Psoas muscle (tissue), 8 donors: ENCODE measurements at places on chromosomes 1 and 21. TPM values are rescaled to one million over a fixed set of nuclear protein-coding genes. Genes with fewer than 3 reads are reported as not detected.

GRCh38 chr1:228009828-228010775 is 3.3 kb downstream of the WNT3A start:
- DNase-seq, result peak; percentile 39

The PDZK1 gene
- 0.52 TPM for total RNA-seq

GRCh38 chr1:204350857-204351573 is 8.7 kb downstream of the PLEKHA6 start:
- peak; percentile 72 for DNase-seq

The AMPD1 gene
- 212 TPM for total RNA-seq

DNA sequence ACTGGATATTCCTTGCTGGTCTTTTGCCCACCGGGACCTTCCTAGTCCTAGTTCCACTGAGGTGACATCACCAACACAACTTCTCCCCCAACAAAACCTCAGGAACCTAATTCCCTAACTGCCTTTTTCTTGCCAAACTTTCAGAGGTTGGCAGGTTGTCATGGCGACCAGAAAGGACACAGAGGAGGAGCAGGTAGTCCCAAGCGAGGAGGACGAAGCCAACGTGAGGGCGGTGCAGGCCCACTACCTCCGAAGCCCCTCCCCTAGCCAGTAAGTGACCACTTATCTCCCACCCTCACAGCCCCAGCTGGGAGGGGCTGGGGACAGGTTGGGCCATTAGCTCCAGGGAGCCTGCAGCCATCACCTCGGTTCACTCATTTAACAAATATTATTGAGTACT is 815 bp downstream of the STYXL2 start:
- DNase-seq, result no peak

DNA sequence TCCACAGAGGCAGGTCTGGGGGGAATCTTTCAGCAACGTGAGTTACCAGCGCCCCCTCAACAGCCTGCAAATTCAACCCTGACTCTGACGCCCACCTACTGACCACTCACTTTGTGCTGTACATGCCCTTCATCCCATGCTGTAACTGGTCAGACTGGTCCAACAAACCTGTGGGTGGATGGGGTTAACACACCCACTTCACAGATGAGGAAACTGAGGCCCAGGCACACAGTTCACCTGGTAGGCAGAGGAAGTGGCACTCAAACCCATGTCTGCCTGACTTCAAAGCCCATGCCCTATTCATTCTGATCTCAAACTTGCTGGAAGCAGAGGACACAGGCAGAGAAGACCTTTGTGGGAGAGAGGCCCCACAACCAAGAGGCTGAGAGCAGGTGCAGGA is 172.9 kb downstream of the TRABD2B start:
- peak; percentile 55 for DNase-seq

The OLIG1 gene
- total RNA-seq, result not detected

DNA sequence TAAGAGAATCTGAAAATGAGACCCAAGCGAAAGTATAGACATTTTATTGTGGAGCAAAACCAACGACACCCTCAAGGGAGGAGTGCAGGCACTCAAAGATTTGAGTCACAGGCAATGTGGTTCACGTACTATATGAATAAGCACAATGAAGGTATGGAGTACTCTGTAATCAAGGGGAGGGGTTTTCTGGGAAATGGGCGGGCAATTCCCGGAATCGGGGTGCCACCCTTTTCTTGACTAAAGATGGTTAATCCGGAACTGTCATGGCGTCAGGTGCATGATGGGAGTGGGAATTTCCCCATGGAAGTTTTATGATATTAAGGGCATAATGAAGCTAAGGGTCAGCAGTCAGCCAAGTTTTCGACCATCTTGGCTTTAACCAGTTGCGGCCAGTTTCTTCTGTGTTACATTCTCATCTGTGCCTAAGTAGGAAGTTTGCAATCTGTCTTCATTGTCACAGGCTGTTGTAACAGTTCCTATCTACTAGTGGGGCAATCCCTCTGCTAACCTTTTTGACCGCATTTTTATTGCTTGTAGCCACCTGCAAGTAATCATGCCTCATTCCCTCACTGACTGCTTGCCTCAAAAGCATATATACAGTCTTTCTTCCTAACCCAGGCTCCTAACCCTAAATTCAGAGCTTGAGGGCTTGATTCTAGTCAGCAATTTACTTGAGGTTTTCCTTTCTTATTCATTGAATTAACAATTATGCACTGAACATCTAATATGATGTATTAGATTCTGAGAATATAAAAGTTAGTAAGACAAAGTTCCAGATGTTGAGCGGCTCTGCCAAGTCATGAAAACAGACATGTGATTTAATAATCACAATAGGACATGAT is 775 bp upstream of the AIM2 start:
- no peak for DNase-seq

GRCh38 chr1:230501849-230502248 is 75.7 kb upstream of the PGBD5 start:
- DNase-seq, result no peak

GRCh38 chr1:64857347-64857746 is 109.0 kb downstream of the JAK1 start:
- no peak for DNase-seq

DNA sequence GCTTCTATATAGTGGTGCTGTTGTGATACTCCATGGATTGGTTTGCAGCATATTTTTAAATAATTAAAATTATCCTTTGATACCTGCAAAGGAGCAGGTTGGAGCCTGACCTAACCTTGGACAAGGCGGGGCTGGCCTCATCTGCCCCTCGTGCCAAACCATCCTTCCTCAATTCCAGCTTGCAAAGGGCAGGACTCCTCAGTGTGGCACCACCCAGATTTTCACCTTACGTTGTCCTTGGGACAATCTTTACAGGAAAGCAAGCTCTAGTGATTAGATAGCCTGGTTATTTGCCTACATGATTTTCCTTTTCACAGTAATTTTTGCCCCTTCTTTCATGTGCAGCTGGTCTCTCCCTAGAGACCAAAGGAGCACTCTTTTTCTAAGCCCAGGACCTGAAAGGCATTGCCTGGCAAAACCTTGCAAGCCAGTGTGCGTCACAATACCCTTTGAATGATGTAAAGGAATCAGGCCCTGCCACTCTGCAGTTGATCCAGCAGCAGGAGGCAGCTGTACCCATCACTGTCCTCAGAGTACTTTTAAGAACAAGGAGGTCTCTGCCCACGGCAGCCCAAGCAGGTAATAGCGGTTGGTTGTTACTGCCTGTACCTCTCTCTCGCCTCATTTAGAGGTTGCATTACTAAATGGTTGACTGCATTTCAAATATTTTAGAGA is 99.4 kb downstream of the ADSS2 start:
- no peak for DNase-seq

DNA sequence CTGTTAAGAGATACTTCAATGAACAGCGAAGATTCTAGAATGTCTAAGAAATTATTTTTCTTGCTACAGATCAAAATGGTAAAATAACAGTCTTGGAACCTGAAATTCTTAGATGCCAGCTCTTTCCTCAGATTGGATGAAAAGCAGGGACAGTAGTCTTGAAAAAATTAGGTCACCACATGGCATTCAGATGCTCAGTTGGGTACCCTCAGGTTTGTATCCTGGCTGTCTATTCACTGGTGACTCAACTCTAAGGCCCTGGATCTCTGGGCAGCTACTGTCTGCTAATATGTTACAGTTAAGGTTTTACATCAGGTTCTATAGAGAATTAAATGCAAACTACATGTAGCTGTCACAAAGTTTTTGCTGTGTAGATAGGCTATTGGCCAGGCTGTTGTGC is 528.9 kb upstream of the ADAMTS5 start:
- DNase-seq, result no peak

GRCh38 chr1:227947676-227948492 is at the start of gene WNT9A:
Gene WNT9A, minus strand, starts transcription at chr1:227947932. Its CDS starts 45 bp downstream, at chr1:227947887.
- peak; percentile 73 for DNase-seq

The VAMP4 gene
- 10.3 TPM for total RNA-seq

- no peak for DNase-seq
These were observed 1.0 kb downstream of the DNAJB4 start for GRCh38 chr1:78005755-78006154.

DNA sequence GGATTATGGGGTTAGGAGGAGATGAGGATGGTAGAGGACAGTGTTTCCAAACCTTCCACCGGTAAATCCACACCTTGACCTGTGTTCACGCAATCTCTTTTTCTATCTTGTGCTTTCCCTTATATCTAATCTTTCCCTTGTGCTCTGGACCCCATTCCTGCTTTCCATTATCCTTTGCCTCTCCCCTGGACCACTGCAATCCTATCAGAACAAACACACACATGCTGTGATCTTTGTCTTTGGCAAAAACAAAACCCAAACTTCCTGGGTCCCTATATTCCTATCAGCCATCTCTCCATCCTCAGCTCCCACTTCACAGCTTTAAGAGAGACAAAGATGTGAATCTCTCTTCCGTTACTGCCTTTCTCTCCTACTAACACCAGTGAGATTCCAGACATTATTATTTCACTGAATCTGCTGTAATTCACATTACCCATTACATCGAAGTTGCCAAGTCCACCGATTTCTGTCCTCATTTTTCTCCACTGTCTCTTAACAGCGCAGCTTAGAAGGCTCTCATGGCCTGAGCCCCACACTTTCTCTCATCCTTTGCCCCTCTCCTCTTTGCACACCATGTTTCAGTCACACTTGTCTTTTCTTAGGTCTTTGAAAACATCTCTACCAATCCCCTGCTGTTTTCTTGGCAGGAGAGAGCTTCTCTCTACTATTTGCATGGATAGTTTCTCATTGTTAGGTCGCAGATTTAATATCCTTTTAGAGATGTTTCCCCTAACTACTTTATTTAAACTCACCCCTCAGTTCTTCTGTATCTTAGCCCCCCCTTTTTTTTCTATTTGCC is 230.0 kb upstream of the B3GALT2 start:
- no peak for DNase-seq

GRCh38 chr1:171981303-171981702 is 140.0 kb downstream of the DNM3 start:
- no peak for DNase-seq

The LGR6 gene
- total RNA-seq, result not detected

The PRKCZ gene
- total RNA-seq, result 2.3 TPM

DNA sequence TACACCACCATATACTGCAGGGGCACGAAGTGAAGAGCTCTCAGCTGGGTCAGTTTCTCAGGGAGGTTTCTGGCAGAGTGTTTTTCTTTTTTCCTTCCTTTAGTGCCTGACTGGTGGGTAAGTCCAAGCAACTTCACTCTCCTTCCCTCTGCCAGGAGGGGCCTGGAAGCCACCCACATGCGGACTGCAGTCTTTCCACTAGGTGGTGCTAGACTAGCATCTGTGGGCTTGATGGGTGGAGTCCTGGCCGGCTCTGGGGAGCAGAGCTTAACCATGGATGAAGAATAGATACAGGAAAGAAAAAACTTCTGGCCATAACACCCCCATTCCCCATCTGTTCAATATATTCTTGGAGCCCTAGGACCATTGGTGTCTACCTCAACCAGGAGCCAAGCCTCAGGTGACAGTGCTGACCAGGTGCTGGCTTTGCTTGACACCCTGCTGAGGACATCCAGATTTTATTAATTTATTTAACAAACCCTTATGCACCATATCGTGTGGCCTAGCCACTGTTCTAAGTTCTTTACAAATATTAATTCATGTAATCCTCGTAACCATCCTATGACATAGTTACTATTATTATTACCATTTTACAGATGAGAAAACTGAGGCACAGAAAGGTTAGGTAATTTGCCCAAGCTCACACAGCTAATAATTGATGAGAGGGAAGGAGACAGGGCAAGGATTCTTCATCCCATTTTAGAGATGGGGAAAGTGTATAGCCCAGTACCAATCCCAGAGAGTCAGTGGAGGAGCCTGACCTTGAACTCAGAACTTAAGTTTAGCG is 126.7 kb upstream of the CSF3R start:
- DNase-seq, result no peak

The NR0B2 gene
- 0.49 TPM for total RNA-seq

DNA sequence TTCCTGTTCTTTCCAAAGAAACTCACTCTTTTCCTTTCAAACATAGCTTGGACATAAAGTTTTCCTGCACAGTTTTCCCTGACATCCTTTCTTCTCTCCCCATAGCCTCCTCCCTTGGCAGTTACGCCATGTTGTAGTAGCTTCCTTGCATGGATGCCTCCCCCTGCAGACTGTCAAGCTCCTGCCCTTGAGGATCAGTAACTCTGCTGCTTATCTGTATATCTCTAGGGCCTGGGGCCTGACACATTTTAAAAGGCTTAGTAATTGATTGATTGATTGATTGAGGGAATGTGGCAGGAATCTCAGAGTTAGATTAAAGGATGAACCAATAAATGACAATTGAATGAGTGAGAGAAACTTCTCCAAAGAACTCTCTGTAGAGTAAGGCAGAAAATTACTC is 143.7 kb downstream of the NEK7 start:
- DNase-seq, result no peak

The E2F2 gene
- not detected for total RNA-seq
